NCI-H1105 (cell line): ENCODE measurements at places on chromosomes 12 and 14.

DNA sequence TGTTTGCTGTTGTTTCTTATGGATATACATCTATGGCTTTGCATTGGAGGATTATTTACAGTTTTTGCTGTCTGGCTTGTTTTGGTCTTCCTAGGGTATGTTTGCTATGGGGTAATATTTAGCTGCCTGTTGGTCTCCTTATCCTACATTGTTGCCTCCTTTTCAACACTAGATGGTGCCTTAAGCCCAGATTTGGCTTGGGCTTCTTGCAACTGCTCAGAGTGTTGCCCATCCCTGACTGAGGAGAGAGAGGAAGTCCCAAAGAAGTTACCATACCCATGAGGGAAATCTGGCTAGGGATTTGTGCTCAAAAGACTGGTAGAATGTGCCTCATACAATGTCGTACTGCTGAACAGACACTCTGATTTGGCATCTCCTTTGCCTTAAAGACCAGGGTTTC is 94.6 kb upstream of the MUCL1 start:
- peak; percentile 5 for DNase-seq

DNA sequence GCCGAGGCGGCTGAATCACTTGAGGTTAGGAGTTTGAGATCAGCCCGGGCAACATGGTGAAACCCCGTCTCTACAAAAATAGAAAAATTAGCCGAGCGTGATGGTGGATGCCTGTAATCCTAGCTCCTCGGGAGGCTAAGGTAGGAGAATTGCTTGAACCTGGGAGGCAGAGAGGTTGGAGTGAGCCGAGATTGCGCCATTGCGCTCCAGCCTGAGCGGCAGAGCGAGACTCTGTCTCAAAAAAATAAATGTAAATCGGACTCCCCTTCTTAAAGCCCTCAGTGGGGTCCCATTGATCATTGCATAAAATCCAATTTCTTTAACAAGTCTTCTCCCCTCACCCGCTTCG is 908 bp downstream of the TDP1 start:
- DNase-seq, result no peak

DNA sequence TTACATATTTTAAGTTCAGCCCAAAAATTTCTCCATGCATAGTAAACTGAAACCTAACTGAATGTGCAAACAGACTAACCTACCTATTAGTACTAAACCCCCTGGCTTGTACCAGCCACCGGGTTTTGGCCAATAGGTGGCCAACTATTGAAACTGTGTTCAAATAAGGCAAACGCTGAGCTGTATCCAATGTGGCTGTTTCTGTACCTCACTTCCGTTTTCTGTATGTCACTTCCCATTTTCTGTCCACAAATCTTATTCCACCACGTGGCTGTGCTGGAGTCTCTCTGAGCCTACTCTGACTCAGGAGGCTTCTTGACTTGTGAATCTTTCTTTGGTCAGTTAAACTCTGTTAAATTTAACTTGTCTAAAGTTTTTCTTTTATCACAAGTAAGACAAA is 6.0 kb upstream of the FBXO34 start:
- no peak for DNase-seq

DNA sequence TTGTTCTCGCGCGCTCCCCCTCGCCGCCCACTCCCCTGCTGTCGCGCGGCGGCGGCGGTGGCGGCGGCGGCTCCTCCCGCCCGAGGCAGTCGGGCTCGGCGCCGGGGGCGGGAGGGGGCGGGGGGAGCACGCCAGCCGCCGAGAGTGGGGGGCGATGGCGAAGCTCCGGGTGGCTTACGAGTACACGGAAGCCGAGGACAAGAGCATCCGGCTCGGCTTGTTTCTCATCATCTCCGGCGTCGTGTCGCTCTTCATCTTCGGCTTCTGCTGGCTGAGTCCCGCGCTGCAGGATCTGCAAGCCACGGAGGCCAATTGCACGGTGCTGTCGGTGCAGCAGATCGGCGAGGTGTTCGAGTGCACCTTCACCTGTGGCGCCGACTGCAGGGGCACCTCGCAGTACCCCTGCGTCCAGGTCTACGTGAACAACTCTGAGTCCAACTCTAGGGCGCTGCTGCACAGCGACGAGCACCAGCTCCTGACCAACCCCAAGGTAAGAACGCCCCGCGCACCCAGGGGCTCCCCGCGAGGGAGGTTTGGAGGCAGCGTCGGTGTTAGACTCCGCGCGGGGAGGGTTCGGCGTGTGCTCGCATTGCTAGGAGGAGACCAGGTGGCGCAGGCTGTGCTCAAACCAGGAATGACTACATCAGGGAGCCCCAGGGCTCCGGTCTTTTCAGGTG is 629 bp downstream of the KCNMB4 start:
- peak; percentile 80 for DNase-seq

GRCh38 chr12:40168868-40169267 is 55.9 kb upstream of the LRRK2 start:
- no peak for DNase-seq

GRCh38 chr12:57157588-57158173 is 10.3 kb upstream of the LRP1-AS start:
- DNase-seq, result no peak

GRCh38 chr14:79555429-79555828 is 655.9 kb downstream of the DIO2 start:
- no peak for DNase-seq

DNA sequence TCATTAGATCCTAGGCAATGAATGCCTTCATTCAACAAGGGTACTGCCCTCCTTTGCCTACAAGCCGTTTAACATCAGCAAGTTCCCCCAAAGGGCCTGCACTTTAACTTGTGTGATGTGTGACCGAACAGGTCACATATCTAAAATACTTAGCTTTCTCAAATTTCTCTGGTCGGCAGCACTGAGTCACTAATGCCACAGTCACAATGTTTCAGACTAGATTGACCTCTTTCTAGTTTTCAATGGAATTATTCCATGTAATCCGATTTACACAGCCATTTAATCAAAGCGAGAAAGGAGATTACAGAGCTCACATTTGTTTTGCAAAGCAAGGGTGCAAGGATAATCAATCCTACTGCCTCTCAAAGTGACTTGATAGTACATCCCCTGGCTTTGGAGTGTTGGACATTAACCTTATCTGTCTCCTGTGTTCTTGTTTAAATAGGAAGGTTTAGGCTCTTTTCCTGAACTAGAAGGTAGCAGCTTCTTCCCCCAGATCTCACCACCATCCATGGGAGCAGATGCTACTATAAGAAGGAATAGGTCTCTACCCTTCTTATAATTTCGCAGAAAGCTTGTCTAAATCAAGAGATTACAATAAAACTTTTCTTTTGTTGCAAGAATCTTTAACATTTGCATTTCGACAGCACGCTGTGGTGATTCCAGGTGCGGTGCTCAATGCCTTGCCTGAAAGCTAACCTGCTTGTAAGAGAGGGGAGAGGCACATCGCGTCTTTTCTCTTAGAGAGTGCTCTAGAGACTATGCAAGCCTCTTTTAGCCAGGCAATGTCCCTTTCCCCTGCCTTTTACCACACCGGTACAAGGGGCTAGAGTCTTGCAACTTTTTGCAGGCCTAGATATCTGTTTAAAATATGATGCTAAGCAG is 1.8 kb downstream of the KITLG start:
- DNase-seq, result peak; percentile 54

- no peak for DNase-seq
Measured at GRCh38 chr14:105389534-105389933, 8.8 kb upstream of the TEX22 start.

- DNase-seq, result no peak
Measured at GRCh38 chr12:89429528-89429927, 77.2 kb upstream of the DUSP6 start.

GRCh38 chr12:87315-87714 is 20.7 kb downstream of the IQSEC3 start:
- no peak for DNase-seq

- DNase-seq, result no peak
Measured at GRCh38 chr14:104318558-104319490, 180.4 kb downstream of the KIF26A start.

DNA sequence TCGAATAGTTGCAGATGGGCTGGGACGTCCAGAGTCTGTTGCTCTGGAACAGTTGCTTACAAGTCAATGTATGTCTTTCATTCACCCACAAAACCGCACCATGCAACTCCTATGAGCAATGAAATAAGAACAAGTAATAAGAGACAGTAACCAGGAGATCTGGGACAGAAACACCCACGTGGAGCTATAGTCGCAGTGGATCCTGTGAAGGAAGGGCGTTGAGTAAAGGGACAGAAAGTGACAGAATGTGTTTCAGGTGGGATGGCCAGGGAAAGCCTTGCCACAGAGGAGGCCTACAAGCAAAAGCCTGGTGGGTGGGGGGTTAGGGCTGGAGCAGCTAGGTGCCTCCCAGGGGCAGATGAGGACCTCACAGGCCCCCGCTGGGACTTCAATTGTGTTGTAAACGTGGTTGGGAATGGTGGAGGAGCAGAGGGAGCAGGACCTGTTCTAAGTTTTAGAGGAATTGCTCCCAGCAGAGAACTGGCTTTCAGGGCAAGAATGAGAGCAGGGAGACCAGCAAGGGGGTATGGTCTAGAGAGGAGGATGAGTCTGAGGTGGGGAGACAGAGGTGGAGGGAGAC is 86.7 kb upstream of the FZD10 start:
- no peak for DNase-seq

- no peak for DNase-seq
Measured at GRCh38 chr12:49824416-49824815, 3.8 kb downstream of the NCKAP5L start.

- DNase-seq, result no peak
Measured at GRCh38 chr12:103573185-103573584, 13.9 kb upstream of the STAB2 start.

DNA sequence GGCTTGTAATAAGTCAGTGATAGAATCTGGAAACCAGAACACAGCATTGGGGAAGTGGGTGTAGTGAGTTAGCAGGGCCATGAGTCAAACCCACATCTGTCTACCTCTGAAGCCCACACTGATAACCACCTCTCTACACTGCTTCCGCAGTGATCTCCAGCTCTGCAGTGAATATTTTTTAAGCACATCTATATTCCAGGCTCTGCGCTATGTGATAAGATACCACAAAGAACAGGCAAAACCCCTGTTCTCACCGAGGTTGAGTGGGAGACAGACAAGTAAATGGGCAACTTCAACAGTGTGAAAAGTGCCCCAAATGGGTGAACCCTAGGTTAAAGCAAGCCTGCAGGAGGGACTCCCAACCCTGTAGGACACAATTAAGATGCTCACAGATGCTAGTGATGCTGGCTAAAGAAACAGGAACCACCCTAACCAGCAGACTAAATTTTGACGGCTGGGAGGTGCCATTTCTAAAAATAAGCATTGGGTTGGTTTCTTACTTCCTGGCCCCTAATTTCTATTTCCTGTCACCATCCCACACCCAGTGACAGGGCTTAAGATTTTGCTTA is 375.0 kb downstream of the DPF3 start:
- no peak for DNase-seq

DNA sequence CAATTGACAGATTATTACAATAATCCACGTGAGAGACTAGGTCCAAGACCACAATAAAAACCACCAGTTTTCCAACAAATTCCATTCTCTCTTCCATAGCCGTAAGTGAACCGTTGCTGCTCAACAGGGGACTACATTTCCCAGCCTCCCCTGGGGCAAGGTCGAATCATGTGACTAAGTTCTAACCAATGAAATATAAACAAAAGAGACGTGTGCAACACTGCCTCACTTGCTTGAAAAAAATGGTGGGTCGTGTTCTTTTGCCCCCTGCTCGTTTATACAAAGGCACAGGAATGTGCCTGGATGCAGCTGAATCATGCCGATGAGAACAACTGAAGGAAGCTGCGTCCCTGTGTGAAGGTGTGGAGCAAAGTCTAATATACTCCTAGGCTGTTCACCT is 51.1 kb downstream of the HSPB8 start:
- DNase-seq, result no peak

- no peak for DNase-seq
Measured at GRCh38 chr14:95047754-95048153, 109.6 kb downstream of the DICER1 start.

GRCh38 chr12:131642101-131642540 is 68.8 kb upstream of the SFSWAP start:
- DNase-seq, result no peak

DNA sequence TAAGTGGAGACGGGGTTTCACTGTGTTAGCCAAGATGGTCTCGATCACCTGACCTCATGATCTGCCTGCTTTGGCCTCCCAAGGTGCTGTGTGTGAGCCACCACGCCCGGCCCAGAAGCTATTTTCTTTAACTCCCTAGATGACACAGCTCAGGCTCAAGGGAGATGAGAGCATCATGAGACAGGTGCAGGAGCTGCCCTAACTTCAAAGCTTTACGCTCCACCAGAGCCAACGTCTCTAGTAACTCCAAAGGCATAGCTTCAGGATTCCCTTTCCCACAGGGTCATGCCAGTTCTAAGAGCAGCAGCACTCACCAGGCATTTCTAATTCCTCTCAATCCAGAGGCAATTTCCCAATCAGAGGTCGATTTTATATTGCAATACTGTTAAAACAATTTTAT is 21.0 kb downstream of the NDUFA12 start:
- DNase-seq, result no peak

DNA sequence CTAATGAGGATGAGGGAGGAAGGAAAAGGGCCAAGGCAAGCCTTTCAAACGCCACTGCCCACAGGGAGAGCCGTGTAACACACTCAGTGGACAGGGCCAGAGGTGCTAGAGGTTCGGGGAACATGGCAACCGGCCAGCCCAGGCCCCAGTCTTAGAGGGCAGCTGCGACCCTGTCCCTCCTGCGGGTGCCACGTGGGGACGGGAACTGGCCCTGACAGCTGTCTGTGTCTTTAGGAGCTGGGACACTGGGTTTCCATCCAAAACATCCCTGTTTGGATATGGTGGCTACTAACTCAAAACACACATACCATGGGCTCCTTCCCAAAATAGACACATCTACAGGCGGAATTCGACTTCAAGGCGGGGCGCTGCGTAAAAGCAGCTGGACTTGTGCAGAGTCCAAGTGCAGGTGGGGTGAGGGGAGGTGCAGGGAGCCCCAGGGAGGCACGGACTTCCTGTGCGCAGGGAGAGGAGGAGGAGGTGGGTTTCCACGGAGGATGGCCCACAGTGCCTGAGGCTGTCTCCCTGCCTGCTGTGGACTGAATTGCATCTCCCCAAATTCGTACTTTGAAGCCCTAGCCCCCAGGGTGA is 184.7 kb downstream of the PIWIL1 start:
- no peak for DNase-seq

DNA sequence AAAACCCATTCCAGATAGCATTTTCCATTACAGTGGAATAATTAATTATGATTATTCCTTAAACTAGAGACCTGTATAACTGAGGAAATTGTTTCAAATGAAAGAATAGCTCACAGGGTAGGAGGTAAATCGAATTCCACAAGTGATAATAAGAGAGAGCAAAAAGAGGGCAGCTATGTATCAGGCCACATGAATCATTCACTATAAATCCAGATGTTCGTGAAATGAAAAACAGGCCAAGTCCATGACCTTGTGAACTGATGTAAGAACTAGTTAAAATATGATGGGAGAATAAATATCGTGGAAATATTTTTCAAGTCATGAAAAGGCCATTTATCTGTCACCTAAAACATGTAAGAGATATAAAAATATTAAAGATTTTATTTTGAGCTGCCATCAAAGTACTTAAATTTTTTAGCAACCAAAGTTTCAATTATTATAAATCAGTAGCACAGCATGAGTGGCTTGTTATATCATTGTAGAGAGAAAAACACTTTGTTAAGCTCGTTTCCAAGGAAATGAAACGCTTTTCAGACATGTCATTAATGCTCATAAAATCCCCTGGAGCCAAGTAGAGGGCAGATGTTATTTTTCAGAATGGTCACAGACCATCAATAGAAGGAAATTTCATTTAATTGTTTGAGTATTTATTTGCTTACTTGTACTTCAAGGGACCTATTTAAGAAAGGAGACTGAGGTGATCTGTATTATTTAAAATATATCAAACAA is 120.6 kb upstream of the CDKN3 start:
- DNase-seq, result peak; percentile 22
